ENCODE measurements at places on chromosomes 7 and 10.

DNA sequence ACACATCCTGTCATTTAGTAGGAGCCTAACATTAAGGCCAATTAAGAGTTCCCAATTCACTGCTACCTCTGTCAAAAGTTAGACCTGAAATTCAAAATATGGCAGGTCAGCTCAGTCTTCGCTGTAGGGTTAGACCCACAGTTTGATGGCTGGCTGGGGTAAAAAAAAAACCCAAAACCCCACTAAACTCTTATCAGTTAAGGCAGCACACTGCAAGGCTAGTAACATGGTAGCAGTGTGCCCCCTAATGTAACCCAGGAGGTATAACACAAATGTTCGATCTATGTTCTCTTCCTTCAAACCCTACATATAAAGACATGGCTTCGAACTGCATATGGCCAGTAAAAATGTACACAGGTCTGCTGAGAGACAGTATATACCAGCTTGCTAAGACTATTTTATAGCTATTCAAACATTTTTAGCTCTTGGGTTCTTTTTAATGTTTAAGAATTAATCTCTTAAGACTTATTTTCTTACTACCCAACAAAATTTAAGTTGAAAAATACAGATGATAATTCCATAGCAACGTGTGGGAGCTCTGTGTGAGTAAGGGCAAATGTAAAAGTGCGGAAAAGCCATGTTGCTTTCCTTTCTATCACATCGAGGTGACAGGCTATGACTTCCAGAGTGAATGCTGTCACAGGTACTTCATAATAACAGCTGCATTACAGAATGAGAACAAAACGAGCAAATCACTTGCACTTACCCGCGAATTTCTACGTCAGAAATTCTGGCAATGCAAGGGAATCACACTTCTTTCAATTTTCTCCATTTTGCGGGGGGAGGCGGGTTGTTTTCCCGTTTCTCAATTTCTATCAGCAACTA, 168.4 kb upstream of the IMMP2L start:
- DNase-seq: peak; percentile 36

GRCh38 chr7:70752794-70753241, 379.1 kb upstream of the GALNT17 start:
- no peak for DNase-seq

- DNase-seq: no peak
Measured at GRCh38 chr7:65325793-65326432, 47.7 kb upstream of the ZNF92 start.

- no peak for DNase-seq
Measured at GRCh38 chr7:149027055-149027454, 1.2 kb downstream of the PDIA4 start.

- DNase-seq: no peak
Measured at GRCh38 chr10:129958148-129958628, 5.9 kb downstream of the EBF3 start.

DNA sequence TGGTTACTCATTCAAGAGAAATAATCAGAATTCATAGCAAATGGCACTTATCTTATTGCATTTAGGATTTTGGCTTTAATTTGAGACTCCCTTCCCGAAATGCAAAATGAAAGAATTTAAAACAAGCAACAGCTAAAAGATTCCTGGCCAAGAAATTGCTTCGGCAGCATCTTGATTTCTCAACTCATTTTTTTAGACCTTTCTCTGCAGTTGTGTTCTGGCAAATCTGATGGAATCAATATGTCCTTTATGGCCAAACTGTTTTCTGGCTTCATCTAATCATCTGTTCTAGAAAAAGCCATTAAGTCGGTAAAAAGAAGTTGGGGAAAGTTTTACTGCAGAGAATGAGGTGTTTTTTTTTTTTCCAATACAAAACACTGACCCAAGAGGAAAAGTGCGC, 172.1 kb downstream of the SLC16A9 start:
- DNase-seq: no peak

GRCh38 chr7:132939495-132939894, 142.4 kb downstream of the CHCHD3 start:
- peak; percentile 79 for DNase-seq

DNA sequence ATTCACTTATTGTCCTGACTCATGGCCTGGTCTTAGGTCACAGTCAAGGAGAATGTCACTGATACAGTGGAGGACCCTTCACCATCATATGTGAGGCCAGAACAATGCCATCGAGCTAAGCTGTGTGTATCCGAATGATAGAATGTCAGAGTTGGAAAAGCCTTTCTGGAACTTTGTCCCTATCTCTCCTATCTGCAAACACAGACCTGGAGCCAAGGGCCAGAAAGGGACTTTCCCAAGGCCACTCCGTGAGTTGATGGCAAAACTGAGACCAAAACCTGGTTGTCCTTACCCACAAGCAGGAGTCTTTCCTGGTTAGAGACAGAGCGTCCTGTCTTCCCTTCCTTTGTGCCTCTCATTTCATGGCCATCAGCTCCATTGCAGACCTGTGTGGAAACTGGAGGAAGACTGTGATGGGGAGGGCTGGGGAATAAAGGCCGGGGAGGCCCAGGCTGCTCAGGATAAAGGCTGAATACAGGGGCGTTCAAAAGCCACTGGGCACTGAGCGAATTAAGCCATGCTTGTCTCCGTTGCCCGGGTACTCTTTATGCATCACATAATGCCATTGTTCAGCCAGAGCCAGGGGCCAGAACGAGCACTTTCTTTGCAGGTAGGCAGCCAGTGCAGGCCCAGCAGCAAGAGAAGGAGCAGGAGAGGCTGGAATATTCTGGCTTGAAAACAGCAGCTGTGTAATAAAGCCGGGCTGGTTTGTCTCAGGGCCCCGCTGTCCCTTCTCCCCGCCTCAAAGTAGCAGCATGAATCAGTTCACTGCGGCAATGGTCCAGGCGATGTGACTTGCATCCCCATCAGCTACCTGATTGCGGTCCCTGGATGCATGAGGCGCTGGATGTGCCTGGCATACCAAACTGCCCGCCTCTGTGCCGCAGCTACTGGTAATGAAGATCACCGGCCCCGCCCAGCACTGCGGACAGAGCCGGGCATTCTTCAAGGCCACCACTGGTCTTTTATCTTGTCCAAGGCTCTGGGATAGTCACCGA, 143.0 kb downstream of the RPS24 start:
- peak; percentile 8 for DNase-seq

- no peak for DNase-seq
Measured at GRCh38 chr7:92836489-92836999, at the start of gene CDK6. Gene CDK6, minus strand, starts transcription at chr7:92836573. Its CDS starts 3,250 bp downstream, at chr7:92833323.

GRCh38 chr10:130395248-130395936, 259.2 kb downstream of the GLRX3 start:
- DNase-seq: no peak

GRCh38 chr7:32507414-32507813, 12.1 kb downstream of the AVL9 start:
- no peak for DNase-seq

- no peak for DNase-seq
Measured at GRCh38 chr7:37251222-37251621, 197.4 kb downstream of the ELMO1 start.

GRCh38 chr7:747186-747585, 20.1 kb upstream of the PRKAR1B start:
- DNase-seq: no peak

GRCh38 chr10:102449321-102450123, 1.8 kb downstream of the C10orf95 start:
- DNase-seq: peak; percentile 79

DNA sequence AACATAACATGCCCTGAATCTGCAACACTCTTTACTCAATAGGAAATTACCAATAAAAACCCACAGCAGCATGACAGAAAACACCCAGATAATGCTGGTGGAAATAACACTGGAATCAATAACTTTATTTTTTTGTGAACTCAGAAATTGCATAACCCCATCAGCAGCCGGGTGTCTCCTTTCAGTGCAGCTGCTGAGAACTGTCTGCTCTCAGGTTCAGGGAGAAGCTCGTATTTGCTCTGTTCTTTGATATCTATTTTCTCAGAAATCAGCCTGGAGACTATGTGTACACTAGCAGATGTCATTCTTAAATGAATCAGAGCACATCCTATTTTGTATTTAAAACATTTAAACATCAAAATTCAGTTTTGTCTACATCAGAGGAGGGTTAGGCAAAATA, 506.0 kb downstream of the POM121L12 start:
- DNase-seq: no peak

- DNase-seq: no peak
Measured at GRCh38 chr7:833601-834258, 1.5 kb downstream of the SUN1 start.

DNA sequence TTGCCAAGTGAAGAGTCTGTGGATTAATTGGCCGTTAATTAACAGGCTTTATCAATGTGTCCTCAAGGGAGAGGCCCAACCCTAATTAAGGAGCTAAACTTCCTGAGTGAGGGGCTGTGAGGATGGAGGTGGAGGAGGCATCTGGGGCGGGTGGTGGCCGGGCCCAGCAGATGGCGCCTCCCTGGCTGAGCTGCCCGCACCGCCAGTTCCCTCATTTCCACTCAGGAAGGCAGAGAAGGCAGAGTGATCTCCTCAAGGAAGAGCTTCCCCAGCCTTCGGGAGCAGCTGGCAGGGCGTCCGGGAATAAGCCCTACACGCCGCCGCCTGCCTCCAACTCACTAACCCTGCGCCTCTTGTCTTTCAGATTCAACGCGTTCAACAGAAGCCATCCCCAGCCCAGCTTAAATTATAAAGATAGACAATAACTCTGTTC, 112.2 kb downstream of the CYTH3 start:
- peak; percentile 35 for DNase-seq

GRCh38 chr7:2028733-2029132, 204.0 kb downstream of the MAD1L1 start:
- DNase-seq: no peak

DNA sequence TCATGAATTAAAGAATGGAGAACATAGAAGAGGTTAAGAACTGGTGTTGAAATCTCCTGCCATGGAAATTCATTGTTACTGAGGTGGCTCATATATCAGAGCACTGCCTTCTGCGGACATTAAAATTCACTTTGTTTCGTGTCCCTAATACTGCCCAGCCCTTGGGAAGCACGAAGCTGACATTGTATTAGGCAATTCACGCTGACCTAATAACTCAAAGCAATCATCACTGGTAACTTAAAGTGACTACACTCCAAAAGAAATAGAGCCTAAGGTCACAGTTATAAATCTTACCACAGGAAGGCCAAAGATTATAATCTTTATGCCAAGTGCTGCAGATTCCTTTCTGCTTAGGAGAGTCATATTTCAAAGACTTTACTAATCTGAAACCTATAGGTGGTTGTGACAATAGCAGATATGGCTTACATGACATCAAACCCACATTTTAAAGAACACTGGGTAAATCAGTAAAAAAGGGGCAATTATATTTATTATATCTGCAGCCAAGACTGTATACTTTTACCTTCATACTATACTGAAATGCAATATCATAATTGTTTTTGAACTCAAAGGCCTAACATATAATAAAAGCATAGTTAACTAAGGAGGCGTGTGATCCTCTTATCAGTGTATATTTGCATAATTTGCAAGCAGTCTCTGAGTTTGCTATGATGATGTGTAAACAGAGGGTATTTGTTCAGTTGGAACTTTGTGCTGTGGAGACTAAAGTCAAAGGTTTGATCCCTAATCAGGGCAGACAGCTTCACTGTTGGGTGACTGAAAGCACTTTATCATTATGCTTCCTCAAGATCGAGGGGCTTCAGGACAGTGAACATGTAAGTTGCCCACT, 51.9 kb upstream of the CAPZA2 start:
- DNase-seq: no peak

DNA sequence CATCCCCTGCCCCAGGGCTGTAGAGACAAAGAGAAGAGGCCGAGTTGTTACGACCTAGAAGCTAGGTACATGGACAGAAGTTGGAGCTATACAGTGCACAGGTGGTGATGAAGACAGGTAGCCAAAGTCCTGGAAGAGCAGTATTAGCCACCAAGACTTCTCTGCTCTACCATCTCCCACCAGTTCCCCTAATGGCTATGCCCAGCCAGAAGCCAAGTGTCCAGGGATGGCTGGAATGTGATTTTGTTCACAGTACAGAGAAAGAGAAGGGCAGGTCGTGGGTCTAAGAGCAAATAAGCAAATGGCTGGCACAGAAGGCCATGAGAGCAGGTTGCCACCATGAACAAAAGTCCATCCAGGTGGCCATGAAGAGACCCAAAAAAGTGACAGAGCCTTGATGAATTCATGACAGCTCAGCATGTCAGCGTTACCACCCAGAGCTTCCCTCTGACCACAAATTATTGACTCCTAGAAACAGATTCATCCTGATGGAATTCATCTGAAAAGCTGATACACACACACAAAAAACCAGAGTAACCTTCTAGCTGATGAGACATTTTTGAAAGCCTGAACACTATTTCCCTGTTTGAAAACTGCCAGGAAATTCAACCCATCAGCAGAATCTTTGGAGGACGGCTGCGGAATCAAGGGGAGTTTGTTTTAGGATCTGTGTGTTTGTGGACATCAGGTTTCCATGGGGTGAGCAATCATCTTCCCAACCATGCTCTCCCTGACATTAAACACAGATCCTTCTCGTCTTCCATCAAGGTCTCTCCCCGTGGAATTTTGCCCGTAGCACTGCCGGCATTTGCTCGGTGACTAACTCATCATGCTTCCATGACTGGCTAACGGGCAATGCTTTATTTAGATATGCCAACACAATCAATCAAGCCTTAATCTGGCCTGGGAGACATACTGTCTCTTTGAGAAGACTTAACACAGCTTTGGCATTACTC, 906.7 kb upstream of the AUTS2 start:
- no peak for DNase-seq
